ENCODE measurements at places on chromosomes 7 and 10.

DNA sequence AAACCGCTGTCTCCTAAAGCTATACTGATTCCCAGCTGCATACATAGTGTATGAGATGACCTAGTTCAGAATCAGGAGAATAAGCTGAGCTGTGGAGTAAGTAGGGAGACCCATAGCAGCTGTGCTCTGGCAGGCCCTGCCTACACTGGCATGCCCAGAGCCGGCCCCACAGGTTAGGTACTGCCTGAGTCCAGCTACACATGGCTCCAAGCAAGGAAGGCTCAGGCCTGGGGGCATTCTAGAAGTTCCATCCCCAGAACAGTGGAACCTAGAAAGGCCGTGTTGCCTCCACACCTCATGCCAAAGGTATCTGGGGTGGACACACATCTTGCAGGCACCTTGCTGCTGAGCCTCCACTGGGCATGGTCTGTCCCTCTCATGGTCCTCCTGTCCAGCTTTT lies 195.7 kb upstream of the CDCA7L start:
- DNase-seq, result no peak

- no peak for DNase-seq
Measured at GRCh38 chr10:21702633-21703111, 168.6 kb downstream of the MLLT10 start.

- DNase-seq, result no peak
Measured at GRCh38 chr10:5500910-5501309, 1.5 kb upstream of the CALML5 start.

- no peak for DNase-seq
Measured at GRCh38 chr7:151425670-151426440, 14.1 kb downstream of the CRYGN start.

DNA sequence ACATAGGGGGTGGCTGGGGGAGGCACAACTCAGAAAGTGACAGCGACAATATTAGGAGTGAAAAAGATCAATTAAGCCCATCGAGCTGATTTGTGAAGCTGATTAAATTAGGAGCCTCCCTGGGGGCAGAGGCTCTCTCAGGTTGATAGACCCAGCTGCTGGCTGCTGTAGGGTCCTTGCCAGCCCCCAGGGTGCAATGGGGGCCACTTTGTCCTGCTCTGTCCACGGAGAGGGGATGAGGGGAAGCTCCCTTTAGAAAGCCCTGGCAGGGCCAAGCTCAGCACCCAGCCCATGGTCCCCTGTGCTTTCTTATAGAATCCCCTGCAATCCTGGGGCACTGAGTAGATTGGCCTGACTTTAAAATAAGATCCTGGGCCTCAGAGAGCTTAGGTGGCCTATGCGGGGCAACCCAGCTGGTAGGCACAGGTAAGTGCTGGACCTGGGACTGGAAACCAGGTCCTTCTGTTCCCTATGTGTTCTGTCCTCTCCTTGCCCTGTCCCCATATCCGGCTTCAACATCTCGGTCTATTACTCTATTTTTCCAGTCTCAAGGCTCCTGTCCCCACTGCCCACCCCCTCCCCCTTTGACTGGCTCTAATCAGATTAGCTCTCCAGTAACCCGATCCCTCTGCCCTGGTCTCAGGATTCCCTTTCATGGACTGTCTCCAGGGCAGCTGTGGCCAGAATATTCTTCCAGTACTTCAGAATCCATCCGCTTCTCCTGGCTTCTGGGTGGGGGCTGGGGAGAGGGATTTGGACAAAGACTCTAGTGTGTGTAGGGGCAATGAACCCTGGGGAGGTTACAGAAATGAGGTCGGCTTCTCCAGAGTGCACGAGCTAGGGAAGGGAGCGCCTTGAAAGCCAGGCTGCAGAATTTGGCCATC lies 259.6 kb downstream of the RPS24 start:
- no peak for DNase-seq

DNA sequence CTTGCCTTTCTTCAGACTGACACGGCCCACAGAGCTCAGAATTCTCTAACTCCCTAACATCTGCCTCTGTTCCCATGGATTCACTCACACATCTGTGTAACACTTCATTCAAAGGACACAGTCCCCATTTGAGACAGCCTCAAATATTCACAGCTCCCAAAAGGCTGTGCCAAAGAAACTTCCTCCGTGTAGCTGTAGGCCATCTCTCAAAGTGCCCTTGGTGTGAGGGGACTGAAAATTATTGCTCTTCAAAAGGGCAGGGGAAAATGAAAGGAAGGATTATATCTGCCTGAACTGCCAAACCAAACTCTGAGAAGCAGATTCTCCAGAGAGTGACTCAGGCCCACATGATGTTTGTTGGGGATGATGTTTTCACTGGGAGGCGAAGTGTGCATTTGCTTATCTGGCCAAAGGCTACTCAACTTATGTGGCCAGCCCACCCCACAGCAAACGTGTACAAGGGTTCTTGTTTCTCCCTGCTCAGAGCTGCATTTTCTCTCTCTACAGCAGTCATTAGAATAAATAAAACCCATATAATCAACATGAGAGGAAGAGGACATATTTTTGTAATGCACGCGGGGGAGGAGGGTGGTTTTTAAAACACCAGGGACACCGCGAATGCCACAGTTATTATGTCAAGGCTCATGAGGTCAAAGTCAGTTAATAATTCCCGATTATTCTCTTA lies 302.4 kb upstream of the NFE2L3 start:
- DNase-seq, result no peak

- no peak for DNase-seq
Measured at GRCh38 chr10:7119325-7120015, 291.4 kb downstream of the SFMBT2 start.

GRCh38 chr7:44580945-44581878 lies 819 bp downstream of the TMED4 start:
- DNase-seq, result no peak

GRCh38 chr7:40586197-40586596 lies 451.4 kb downstream of the SUGCT start:
- no peak for DNase-seq

- no peak for DNase-seq
Measured at GRCh38 chr7:129055861-129056464, 1.1 kb upstream of the TNPO3 start.

GRCh38 chr10:91627344-91628102 lies 5.3 kb downstream of the PPP1R3C start:
- DNase-seq, result no peak

GRCh38 chr10:97278491-97278989 lies 13.9 kb downstream of the ARHGAP19 start:
- DNase-seq, result no peak

- no peak for DNase-seq
Measured at GRCh38 chr7:46391231-46392201, 470.4 kb upstream of the IGFBP3 start.

DNA sequence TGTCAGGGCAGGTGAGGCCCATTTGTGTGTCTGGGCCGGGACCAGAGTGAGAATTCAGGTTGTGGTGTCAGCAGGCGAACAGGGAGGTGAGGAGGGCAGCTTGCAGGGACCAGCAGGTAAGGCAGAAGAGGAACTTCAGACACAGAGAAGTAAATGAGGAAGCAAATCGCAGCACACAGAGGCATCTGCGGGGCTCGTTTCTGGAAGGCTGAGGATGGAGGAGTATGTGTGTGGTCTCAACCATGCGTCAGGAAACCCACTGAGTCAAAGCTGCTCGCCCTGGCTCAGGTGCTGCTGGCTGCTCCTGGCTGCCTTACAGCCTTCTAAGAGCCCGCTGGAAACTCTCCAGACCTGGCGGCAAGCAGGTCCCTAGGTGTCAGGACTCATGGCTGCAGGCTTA lies 26.9 kb upstream of the PITRM1 start:
- no peak for DNase-seq

DNA sequence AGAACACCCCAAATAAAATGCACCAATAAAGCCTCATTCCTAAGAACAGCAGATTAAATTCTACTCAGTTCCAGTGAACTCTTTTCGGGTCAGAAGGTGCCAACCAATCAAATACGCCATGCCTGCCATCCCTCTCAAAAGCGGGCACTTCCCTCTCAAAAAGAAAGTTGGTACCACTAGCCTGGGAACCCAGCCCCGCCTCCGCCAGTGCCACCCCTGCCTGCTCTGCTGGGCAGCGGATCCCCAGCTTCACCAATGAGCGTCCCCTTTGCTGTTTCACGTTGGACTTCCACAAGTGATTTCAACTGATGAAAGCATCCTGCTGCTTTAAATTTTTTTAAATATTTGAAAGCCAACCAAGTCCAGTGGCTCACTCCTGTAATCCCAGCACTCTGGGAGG lies 33.2 kb upstream of the PROSER2 start:
- no peak for DNase-seq

- no peak for DNase-seq
Measured at GRCh38 chr10:89861584-89862301, 160.4 kb downstream of the KIF20B start.

All from stimulated activated CD8-positive, alpha-beta memory T cell treated with anti-CD3 and anti-CD28 coated beads, Interleukin-12 subunit alpha, Interleukin-12 subunit beta, amount 100 ng/mL, for 4 hours (primary cell).